CD4-positive, alpha-beta T cell treated with Interleukin-15 for 4 hours (primary cell): ENCODE measurements at places on chromosomes 5 and 9.

- no peak for DNase-seq
These were observed 62.1 kb downstream of the PAX5 start for GRCh38 chr9:36971935-36972488.

- no peak for DNase-seq
These were observed 615.4 kb upstream of the KLF4 start for GRCh38 chr9:108104991-108105390.

DNA sequence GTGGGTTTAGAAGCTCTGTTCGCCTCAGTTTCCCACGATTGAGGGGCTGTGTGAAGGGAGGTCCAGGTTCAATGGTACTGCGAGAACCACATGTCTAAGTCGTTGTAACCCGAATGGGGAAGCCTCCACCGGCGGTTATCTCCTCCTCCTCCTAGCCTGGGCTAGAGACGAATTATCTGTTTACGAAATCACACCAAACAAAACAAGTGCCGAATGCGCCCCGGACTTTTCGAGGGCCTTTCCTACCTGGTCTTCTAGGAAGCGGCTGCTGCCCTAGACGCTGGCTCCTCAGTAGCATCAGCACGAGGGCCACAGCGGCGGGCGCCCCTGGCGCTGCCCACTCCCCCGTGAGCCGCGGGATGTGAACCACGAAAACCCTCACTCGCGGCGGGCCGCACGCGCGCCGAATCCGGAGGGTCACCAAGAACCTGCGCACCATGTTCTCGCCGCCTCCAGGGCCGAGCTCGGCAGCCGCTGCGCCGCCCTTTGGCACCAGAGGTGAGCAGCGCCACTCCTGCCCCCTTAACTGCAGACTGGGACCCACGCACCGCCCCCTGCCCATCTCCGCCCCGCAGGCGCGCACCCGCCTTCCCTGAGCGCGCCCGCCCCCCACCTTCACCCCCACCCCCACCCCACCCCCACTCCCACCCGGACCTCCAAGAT is at the start of gene CDKN2A:
TSS of gene CDKN2A (minus strand) at position 500 of the 663 bp plus-strand sequence.
- DNase-seq, result peak; percentile 55

GRCh38 chr9:97703437-97704344 is 6.6 kb upstream of the XPA start:
- DNase-seq, result peak; percentile 31

- no peak for DNase-seq
These were observed 638.8 kb upstream of the WWC1 start for GRCh38 chr5:167652690-167653089.

- DNase-seq, result no peak
These were observed 217.9 kb downstream of the ATPSCKMT start for GRCh38 chr5:10031817-10032216.

- no peak for DNase-seq
These were observed at the start of gene PLPP7 for GRCh38 chr9:131289301-131290035. PLPP7 (plus strand) TSS chr9:131289723; CDS start chr9:131289998, 275 bp downstream.

- DNase-seq, result no peak
These were observed 2.0 kb downstream of the ASPN start for GRCh38 chr9:92480291-92480771.

GRCh38 chr5:177071666-177072385 is 14.9 kb upstream of the FGFR4 start:
- DNase-seq, result peak; percentile 77

DNA sequence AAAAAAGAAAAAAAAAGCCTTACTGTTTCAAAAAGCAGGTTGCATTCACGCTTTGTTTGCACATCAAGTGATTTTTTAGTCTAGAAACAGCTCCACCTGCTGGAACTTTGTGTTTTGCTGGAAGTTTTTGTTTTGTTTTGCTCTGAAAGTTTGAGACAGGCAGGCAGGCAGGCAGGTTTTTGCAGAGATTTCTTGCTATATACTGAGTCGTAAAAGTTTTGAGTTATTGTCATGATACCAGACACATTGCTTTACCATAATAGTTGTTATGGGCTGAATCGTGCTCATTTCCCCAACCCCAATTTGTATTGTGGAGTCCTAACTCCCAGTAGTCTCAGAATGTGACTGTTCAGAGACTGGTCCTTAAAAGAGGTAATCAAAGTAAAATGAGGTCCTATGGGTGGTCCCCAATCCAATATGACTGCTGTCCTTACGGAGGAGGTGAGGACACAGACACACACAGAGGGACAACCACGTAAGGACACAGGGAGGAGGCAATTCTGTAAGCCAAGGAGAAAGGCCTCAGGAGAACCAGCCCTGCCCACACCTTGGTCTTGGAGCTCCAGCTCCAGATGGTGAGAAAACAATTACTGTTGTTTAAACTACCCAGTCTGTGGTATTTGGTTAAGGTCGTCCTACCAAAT is 20.9 kb downstream of the OR2Y1 start:
- DNase-seq, result peak; percentile 46

GRCh38 chr9:121839726-121840500 is 188.5 kb downstream of the DAB2IP start:
- no peak for DNase-seq

DNA sequence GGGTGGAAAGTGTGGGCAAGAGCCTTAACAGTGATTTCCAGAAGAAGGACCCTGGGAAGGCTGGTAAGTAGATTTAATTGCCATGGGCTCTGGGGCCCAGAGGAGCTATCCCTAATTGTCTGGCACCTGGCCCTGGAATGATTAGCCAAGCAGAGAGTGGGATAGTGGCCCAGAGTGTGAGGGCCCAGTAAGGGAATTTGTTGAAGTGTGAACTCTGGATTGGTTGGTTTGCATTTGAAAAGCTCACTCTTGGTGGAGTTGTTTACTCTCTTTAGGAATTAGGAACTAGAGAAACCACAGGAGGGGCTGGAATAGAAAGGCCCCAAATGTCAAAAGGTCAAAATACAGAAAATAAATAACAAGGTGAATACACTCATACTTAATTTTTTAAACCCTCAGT is 207.1 kb downstream of the GABRG2 start:
- no peak for DNase-seq

GRCh38 chr5:144575736-144576135 is 405.1 kb downstream of the KCTD16 start:
- DNase-seq, result no peak

GRCh38 chr9:1298046-1298445 is 247.9 kb downstream of the DMRT2 start:
- no peak for DNase-seq

DNA sequence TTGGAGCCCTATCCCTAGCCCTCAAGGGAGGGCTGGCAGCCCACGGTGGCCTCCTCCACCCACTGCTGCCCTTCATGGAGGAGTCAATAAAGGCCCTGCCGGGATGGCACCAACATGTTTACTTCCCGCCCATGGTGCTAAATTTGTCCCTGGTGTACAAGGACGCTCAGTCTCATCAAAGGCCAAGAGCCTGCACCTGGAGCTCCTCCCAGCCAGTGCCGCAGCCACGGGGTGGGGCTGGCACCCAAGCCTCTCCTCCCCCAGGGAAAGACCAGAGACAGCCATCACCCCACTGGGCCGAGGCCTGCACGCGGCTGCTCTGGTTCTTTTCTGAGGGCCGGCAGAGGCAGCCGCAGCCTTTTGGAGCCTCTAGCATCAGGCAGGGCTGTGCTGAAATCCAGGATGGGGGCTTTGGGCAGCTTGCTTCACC is 34.8 kb upstream of the RXRA start:
- no peak for DNase-seq

GRCh38 chr5:40082313-40082712 is 597.4 kb upstream of the PTGER4 start:
- DNase-seq, result no peak

- DNase-seq, result no peak
These were observed 153.8 kb upstream of the NR3C1 start for GRCh38 chr5:143557061-143557818.

DNA sequence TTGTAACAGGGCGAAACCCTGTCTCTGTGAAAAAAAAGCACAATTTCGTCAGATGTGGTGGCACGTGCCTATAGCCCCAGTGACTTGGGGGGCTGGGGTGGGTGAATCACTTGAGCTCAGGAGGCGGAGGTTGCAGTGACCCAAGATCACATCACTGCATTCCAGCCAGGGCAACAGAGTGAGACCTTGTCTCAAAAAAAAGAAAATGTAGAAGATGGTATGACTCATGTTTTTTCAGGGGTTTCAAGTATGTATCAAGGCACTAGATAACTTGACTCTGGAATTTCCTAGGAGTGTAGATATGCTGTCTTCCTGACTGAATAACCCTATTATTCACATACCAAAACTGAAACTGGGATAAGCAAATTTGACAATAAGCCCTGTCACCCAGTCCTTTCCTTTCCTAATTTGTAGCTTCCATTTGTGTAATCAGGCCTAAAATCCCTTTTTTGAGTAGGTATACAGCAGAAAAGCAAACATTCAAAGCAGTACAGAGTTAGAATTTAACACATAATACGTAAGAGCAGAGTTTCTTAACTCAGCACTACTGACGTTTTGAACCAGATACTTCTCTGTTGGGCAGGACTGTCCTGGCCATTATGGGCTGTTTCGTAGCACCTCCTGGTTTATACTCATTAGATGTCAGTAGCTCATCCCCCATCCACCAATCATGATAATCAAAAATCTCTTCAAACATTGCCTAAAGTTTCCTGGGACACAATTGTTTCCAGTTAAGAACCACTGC is 17.3 kb upstream of the ANKRD18B start:
- no peak for DNase-seq

GRCh38 chr5:8905021-8905420 is 640.9 kb downstream of the SEMA5A start:
- no peak for DNase-seq

GRCh38 chr5:116841734-116842133 is 267.1 kb upstream of the SEMA6A start:
- no peak for DNase-seq

DNA sequence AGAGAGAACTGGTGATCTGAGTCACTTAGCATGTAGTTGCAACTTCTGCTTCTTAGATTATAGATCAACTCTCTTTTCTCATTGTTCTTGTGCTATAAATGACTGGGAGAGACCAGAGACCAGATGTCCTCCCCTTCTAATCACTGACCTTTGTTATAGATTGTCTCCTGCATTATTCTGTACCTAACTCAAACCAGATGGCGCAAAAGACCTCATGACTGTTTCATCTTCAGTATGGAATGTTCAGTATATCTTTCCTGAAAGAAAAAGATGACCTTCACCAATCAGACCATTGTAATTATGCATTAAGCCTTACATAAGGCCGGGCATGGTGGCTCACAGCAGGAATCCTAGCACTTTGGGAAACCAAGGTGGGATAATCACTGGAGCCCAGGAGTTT is 30.5 kb upstream of the ADAM19 start:
- no peak for DNase-seq

GRCh38 chr5:151902215-151902614 is 22.4 kb downstream of the GLRA1 start:
- no peak for DNase-seq

GRCh38 chr9:72297516-72297915 is 67.5 kb downstream of the ZFAND5 start:
- DNase-seq, result no peak

DNA sequence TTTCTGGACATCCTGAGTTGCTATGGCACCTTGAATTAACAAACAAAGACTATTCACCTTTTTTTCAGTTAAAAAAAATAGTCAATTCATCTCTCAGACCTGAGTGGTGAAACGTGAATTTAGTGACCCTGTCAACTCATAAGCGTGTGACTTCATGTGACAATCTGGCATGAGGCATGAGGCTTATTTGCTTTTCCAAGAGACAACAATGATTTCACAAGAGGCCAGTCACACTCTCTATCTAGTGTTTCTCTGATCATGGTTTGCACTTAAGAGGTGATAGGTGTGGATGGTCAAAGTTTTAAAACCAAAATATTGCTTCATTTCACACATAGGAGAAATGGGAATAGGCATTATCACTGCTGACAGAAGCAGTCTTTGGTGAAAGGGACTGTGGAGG is 559.6 kb upstream of the ACO1 start:
- no peak for DNase-seq

- no peak for DNase-seq
These were observed 992.6 kb downstream of the DNAH5 start for GRCh38 chr5:12951846-12952245.

GRCh38 chr5:118533156-118533555 is 455.2 kb downstream of the DTWD2 start:
- DNase-seq, result no peak

DNA sequence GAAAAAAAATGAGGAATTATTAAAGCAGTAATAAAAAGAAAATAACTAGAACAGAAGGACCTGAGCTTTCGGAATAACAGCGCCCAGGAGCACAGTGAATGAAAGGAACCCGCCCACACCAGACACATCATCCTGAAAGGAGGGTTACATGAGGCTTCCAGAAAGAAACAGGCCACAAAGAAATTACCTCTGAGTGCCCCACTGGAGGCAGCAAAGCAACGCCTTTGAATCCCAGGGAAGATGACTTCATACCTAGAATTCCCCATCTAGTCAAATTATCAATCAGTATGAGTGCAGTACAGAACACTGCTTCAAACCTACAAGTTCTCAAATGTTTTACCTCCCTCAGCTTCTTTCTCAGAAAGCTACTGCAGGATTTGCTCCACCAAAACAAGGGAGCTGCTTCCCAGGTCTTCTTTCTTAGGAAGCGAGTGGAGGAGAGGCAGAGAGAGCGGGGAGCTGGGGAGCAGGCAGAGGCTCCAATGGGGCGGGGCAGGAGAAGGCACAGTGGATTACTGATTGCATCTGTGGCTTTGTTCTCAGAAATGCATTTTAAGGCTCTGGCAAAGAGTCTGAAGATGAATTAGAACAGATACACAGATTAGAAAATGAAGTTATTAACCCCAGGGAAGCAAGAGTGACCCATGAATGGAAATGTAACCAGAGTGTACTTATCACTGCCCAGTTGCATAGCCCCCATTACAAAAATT is 87.1 kb downstream of the SEMA4D start:
- DNase-seq, result peak; percentile 73

DNA sequence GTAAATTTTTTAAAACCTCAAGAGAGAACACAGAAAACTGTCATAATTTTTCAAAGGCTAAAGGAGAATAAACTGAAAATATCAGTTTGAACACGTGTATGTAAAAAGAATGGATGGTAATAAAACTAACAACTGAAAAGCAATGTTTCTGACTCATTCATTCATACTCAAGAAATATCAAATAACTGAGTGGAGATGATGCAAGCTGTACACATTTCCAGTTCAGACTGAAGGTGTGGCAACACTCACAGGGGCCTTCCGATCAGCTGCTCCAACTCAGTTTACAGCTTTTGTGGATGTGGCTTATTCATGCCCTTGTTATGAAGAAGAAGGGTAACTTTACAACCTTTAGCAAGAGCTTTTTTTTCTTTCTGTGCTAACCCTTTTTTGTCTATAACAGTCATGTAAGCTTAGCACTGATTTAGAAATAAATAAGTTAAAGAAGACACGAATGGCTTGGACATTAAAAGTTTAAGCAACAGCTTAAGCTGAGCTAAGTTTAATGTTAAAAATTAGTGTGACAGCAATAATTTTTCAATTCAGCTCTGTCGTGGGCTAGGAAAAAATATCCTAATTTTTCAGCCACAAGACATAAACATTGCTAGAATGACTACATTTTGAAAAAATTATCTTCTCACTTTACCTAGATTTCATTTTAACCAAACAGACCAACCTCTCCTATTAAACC is 453.5 kb downstream of the RAB3C start:
- peak; percentile 69 for DNase-seq

DNA sequence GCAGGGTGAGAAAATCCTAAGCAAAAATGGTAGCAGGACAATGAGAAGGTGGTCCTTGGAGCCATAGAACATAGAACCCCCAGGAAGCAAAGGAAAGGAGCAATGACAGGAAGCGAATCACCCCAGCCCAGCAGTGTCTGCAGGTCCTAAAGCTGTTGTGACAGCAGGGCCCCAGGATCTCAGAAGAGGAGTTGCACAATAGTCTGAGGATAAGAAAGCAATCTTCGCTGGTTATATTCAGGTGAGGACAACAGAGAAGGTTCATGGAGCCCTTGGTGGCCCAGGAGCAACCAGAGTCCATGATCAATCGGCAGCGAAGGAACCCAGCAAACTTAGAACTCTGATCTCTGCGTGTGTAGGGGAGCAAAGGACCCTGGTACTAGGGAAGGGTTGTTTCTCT is 234.8 kb upstream of the IRX2 start:
- DNase-seq, result no peak
